ENCODE measurements at places on chromosomes 13 and 19.

DNA sequence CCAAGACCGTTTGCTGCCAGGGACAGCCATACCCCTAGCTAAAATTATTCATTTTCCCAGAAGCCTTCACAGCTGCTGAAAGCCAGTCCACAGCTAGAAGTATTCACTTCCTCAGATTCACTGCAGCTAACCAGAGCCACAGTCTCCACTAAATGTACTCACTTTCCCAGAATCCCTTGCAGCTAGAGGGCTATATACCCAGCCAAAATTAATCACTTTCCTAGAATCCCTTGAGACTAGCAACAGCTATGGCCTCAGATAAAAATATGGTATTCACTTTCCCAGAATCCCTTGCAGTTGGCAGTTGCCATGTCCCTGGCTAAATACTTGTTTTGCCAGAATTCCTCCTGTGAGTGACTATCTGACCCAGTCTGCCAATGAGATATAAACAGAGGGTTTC is 13.8 kb upstream of the MEIS3 start:
- H3K4me3 ChIP-seq: no peak overlapping the region
- H3K27ac ChIP-seq: no peak overlapping the region
- H3K36me3 ChIP-seq: no peaks in the 10 kb centered on the region
- no peak for DNase-seq
- peaks cover 32% of the 10 kb centered on the region for H3K27me3 ChIP-seq

GRCh38 chr19:30237140-30237539 is 135.0 kb upstream of the ZNF536 start:
- H3K4me3 ChIP-seq: no peak overlapping the region
- H3K27me3 ChIP-seq: peaks cover 36% of the 10 kb centered on the region
- H3K27ac ChIP-seq: no peak overlapping the region

DNA sequence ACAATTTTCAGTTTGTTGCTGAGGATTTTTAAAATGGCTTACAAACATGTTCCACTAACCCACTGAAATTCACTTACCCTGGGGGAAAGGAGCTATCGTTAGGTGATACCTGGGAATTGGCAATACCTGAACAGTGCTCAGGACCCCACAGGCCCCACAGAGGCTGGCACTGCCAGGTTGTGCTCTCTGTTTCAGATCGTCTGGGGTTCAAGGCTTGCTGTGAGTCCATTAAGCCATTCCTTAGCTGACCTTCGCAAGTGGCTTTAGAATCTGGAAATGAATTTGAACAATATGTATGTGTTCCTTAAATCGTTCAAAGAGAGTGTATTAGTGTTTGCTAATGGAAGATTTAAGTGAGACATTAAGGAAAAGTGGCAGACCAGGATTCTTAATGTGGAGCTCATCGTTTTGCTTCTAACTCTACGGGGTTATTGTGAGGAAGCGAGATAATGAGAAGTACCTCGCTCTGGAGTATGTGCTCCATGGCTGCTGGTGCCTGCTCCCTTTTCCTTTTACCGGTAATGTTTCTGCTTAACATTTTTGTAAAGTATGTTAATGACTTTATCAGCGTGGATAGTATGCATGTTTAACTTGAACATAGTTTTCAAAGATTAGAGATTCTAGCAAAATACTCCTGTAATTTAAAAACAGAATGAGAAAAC is 13.6 kb downstream of the KLF5 start:
- H3K4me1 ChIP-seq: peaks cover 5% of the 10 kb centered on the region
- no peak for DNase-seq
- peaks cover 6% of the 10 kb centered on the region for H3K36me3 ChIP-seq
- H3K27ac ChIP-seq: no peak overlapping the region

- peak; percentile 80 for DNase-seq
- H3K36me3 ChIP-seq: peaks cover 9% of the 10 kb centered on the region
- no peak overlapping the region for H3K27ac ChIP-seq
- peak overlapping the region; percentile 76 for H3K4me3 ChIP-seq
- H3K4me1 ChIP-seq: peaks cover 16% of the 10 kb centered on the region
- peaks cover 6% of the 10 kb centered on the region for H3K27me3 ChIP-seq
These were observed 918 bp upstream of the LHB start for GRCh38 chr19:49017666-49018351.

GRCh38 chr13:75838366-75839005 is 202.4 kb downstream of the LMO7 start:
- peaks cover 15% of the 10 kb centered on the region for H3K4me1 ChIP-seq
- H3K4me3 ChIP-seq: no peak overlapping the region
- peaks cover 35% of the 10 kb centered on the region for H3K36me3 ChIP-seq
- DNase-seq: no peak
- no peak overlapping the region for H3K27ac ChIP-seq

DNA sequence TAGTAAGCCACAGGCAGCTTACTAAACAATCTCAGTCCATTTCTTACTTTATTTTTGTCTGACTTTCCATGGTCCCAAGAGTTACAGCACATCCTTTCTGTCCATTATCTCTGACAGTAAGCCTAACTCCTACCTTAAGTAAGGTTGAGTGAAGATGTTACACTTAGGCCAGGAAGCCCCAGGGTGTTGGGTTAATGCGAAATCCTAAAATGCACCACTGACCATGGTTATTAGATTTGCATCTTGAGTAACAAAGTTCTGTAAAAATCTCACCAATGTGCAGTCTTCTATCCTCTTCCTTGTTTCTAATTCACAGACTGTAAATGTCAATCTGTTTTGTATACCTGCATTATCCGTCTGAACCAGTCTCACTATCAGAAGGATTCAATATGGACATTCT is 462.5 kb downstream of the FGF14 start:
- H3K27ac ChIP-seq: no peak overlapping the region
- no peak overlapping the region for H3K4me3 ChIP-seq
- H3K36me3 ChIP-seq: no peaks in the 10 kb centered on the region
- peaks cover 4% of the 10 kb centered on the region for H3K27me3 ChIP-seq

DNA sequence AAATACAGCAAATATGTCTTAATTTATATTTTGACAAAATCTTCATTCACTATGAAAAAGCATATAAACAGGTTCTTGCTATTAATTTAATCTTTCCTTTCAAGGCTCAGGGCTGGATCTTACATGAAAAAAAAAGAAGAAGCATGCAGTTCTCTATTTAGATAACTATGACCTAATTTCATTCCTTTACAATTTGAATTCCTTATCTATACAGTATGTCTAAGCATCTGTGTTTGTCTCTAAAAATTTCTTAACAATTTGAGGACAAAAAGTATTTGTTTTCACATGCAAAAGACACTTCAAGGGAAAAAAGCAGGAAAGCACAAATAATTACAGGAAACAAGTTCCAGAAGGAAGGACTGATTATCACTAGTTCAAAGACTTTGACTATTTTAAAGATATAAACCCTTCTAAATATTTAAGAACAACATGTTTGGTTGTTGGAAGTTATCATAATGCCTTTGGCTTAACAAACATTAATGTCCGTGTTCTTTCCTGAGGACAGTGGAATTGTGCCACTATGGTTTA is 157.5 kb downstream of the TBC1D4 start:
- peak overlapping the region; percentile 98 for H3K27ac ChIP-seq
- H3K4me1 ChIP-seq: peaks cover 47% of the 10 kb centered on the region
- peaks cover 19% of the 10 kb centered on the region for H3K36me3 ChIP-seq
- peak overlapping the region; percentile 88 for H3K4me3 ChIP-seq
- H3K27me3 ChIP-seq: no peaks in the 10 kb centered on the region
- no peak for DNase-seq

DNA sequence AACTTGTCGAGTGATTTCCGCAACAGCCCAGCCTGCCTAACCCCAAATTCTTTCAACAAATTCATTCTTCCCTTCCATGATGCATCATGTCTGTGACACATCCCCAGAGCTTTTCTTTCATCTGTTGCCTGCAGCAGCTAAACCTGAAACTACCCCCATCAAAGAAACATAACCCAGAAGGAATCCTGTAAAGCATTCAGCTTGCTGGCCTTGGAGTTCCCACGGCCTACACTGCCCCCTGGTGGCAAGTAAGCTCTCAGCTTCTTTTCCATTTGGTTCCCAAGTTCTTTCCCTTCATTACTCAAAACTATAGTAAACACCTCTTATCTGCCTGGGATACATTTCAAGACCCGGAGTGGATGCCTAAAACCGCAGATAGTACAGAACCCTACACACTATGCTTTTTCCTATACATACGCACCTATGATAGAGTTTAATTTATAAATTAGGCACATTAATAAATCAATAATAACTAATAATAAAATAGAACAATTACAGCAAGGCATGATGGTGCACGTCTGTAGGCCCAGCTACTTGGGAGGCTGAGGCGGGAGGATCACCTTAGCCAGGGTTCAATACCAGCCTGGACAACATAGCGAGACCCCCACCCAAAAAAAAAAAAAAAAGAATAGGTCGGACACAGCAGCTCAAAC is 7.4 kb downstream of the ETHE1 start:
- peaks cover 17% of the 10 kb centered on the region for H3K4me1 ChIP-seq
- peak overlapping the region; percentile 19 for H3K27ac ChIP-seq
- no peak overlapping the region for H3K4me3 ChIP-seq
- no peaks in the 10 kb centered on the region for H3K27me3 ChIP-seq

DNA sequence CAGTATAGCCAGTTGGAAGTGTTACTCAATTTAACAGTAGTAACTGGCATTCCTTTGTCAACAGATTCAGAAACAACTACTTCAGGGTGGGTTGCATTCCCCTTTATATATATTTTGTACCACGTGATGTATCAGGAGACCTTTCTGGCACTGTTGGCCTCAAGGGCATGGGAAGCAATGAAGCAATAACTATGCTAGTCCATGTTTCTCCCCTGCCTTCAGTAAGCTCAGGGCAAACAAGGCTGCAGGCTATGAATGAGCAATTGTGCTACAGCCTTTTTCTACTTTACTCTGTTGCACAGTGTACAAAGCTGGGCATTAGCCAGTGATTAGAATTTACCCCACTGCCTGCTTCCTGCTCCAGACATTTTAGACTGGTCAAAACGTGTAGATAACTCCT is 348.8 kb downstream of the GPC5 start:
- no peaks in the 10 kb centered on the region for H3K36me3 ChIP-seq
- H3K4me1 ChIP-seq: no peaks in the 10 kb centered on the region

- no peaks in the 10 kb centered on the region for H3K27me3 ChIP-seq
- no peak overlapping the region for H3K4me3 ChIP-seq
- no peak overlapping the region for H3K27ac ChIP-seq
- no peaks in the 10 kb centered on the region for H3K4me1 ChIP-seq
- H3K36me3 ChIP-seq: no peaks in the 10 kb centered on the region
- no peak for DNase-seq
These were observed 1566.5 kb upstream of the SLC10A2 start for GRCh38 chr13:104632736-104633135.
